ENCODE measurements at places on chromosomes 7 and 10.
A peak's percentile ranks its signal among the peaks of the same experiment; 100 is the strongest.

- peak; percentile 93 for DNase-seq
Measured at GRCh38 chr10:102627736-102628293, 16.5 kb upstream of the TRIM8 start.

DNA sequence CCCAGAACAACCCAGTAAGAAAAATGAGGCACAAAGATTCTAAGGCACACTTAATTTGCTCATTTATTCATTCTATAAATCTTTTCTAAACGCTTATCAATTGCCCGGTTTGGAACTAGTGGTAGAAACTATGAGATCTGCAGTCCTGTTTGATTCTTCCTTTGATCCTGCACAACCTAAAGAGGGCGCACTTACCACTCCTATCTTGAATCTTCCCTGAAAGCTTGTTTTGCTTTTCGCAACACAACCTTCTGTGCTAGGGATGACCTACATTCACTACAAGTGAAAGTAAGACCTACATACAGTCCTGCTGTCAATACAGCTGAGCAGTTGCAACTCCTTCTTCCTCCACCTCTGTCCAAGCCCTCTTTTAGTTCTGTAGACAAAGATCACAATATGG is 12.6 kb upstream of the ARL4A start:
- peak; percentile 45 for DNase-seq

DNA sequence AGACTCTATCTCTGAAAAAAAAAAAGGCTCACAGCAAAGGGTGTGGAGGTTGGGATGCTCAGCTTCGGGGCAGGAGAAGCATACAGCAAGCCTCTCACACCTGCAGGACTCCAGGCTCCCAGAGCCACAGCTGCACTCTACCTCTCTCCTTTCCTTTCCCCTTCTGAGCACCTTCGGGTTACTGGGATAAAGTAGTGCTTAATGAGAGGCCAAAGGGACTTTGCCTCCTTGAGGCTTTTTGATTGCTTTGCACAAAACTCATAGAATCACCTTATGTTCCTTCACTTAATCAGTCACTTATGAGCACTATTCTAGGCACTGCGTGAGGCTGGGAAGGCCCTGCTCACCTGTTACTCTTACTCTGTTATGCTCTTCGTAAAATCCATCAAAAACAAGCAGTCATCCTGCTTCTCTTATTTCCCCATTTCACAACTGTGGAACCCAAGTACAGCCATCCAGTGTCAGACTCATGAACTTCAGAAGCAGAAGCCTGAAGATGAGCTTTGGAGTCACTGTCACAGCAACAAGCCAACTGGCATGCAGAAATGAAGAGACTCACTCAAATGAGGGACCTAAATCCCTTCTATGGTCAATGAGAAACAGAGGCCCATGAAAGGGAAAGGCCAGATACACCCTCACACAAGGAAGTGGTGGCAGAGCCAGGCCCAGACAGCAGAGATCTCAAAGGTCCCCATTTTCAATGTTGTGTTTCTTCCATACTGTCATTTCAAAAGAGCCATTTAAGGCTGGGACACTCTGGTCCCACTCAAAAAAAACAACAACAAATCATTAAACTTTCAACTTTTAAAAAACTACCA is 205.4 kb downstream of the KCNMA1 start:
- DNase-seq = no peak

GRCh38 chr7:115269486-115269885 is 347.6 kb downstream of the MDFIC start:
- no peak for DNase-seq

DNA sequence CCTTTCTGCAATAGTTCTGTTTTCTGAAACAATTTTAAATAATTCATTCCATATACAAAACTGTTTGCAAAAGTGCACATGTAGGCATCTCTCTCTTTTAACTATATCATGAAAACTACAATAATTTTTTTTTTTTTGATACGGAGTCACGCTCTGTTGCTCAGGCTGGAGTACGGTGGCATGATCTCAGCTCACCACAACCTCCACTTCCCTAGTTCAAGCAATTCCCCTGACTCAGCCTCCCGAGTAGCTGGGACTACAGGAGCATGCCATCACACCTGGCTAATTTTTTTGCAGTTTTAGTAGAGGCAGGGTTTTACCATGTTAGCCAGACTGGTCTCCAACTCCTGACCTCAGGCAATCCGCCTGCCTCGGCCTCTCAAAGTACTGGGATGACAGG is 44.0 kb upstream of the SEMA3A start:
- DNase-seq = peak; percentile 84

GRCh38 chr7:88300401-88300945 is 6.2 kb downstream of the STEAP4 start:
- DNase-seq = no peak

DNA sequence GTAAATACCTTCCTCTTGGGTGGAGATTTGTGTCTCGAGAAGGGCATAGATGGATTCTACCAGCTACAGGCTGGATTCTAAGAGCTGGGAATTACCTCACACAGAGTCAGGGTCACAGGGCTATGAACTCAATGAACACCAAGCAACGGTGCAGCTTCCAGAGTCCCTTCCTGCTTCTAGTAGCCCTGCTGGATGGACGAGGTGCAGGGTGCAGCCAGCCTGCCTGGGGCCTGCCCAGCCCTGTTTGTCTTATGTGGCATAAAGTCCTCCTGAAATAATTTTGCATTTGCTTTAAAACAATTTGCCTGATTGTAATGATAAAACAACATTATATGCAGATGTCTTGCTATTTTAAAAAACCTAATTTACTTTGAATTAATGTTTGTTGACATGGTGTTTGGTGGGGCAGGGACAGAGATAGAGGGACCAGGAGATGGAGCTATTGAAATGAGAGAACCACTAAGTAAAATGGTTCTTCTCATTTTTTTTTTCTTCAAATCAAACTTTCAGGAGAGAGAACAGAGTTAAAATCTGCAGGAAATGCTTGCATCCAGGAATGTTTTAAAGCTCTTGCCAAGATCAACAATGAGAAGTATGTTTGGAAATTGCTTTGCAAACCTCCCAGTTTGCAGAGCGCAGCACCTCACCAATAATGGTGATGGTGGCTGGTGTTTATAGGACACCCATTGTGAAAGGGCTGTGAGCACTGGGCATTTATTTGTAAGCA is 305.4 kb upstream of the PODXL start:
- no peak for DNase-seq

- DNase-seq = no peak
Measured at GRCh38 chr7:84479059-84479458, 284.5 kb upstream of the SEMA3A start.

DNA sequence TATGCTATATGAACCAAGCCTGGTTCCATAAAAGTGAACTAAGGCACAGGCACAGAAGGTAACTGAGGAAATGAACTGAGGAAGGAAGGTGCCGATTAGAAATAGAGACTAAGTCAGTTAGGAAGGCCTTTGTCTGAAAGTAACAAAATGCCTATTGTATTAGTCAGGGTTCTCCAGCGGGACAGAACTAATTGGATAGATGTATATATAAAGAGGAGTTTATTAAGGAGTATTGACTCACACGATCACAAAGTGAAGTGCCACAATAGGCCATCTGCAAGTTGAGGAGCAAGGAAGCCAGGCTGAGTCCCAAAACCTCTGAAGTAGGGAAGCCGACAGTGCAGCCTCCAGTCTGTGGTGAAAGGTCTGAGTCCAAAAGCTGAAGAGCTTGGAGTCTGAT is 13.9 kb upstream of the PLXNA4 start:
- peak; percentile 16 for DNase-seq

- peak; percentile 62 for DNase-seq
Measured at GRCh38 chr7:104231054-104232046, 23.5 kb upstream of the ORC5 start.

DNA sequence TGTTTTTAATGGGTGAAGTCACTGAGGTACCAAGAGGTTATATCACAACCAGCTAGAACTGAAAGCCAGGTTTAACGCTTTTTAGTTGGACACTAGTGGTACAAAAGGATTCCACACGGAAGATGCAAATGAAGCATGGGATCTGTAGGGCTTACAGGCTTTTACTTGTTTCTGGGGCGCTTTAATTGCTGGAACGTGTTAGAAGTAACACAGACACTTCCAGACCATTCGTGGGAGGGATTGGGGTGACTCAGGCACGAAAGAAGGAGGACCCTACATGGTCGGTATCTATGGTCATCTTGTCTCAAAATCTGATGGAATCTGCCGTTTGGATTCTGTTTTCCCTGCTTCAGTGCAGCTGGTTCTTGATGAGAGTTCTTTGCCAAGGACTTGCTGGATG is 1.0 kb downstream of the YKT6 start:
- peak; percentile 28 for DNase-seq

DNA sequence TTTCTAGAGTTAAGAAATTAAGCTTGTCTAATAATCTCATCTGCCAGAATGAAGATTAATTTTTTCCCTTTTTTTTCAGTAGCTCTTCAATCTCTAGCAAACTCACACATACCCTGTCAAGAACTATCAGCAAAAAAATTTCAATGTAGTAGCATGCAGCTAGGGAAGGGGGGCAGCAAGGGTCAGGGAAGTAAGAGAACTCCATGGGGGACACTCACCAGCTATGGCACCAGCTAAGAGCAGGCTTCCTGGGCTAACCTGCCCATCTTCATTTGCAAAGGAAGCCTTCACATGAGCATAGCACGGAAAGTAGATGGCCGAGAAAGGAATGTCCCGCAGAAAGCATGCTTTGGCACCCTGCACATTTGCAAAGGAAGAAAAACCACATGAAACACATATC is 190.4 kb downstream of the SLC25A13 start:
- DNase-seq = no peak

DNA sequence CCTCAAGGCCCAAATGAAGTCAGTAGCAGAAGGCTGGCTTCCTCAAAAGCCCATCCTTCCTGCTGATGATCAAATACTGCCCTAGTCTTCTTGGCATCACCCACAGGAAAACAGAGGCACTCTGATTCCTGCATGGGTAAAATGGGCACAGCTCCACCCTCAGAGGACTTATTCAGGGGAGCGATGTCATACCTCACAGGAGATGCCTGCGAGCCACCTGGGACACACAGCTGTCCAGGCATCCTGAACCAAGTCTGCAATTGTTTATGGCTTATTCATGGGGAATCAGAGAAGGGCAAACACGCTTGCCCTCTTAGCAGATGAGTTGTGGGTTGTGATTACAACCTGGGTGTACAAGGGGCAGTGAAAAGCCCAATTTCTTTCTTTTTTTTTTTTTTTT is 22.0 kb upstream of the LMTK2 start:
- DNase-seq = peak; percentile 13

- DNase-seq = no peak
Measured at GRCh38 chr7:28347475-28348318, 64.6 kb upstream of the CREB5 start.

DNA sequence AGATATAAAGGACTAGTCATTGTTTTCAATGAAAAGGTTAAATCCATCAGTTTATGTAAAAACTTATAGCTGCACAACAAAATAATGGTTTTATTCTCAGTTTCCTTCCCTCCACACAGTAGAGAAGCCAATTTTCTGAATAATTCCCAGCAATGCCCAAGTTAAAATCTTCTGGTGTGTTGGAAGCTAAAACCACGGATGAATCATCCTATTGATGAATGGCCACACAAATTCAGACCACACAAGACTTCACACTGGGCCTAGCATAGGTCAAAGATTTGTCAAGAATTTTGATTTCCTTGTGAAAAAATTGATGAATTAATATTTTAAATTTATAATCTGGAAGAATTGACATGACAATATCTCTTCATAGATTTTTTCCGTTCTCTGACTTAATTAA is 617.6 kb downstream of the INHBA start:
- DNase-seq = peak; percentile 73

DNA sequence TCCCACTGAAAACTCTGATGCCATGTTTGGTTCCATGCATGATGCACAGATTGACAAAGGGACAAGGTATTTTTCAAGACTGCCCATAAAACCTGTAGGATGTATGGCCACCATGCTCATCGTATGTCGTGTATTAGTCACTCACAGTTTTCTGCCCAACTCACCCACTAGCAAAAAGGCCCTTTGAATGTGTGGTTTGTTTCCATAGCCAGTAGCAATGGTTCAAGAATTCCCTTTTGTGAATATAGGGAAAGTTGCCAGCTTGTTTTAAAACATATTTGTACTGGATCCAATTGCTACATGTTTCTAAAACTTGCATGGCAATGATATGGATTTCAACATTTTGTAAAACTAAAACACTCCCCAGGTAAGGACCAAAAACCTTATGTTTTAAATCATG is 280.9 kb upstream of the YAE1 start:
- no peak for DNase-seq

DNA sequence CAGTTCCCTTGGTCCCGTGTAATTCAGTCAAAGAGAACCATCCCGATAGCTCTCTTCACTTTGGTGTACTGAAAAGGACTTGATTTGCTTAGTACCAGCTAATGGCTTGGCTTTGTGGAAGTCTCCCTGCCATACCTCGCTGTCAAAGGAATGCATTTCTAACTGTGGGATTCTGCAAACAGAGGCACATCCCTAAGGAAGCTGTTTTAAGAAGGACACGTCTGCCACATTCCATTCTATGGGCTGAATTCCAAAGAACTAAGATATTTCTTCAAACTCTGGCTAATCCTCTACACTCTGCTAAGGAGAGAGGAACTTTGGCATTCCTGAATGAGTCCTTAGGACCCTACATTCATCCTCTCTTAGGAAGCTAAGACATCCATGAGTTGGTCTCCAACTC is 327.9 kb downstream of the SFMBT2 start:
- no peak for DNase-seq

DNA sequence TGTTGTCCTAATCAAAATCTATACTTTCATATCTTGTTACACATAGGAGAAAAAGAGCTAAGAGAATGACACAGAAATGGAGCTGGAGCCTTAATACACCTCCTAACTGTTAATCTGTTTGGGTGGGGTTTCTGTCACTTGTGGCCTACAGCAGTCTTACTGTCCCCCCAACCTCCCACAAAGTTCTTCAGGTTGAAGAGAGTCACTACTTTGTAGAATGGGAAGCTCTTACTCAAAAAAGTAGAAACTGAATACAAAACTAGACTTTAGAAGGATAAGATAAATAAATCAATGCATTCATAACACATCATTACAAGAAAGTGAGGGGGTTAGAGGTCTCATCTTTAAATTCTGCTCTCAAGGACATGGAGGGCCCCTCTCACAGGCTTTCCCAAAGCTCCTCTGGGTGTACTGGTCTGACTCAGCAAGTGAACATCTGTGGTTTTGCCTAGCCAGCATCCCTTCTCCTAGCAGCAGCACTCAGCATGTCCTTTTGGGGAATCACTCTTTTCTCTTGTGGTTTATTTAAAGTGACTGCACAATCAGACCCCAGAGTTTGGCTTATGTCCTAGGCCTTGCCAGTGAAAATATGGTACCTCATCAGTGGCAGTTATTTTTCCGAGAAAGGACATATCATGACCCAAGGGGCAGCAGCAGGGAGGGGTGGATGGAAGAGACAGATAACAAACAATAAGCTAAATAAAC is 2.0 kb upstream of the BLVRA start:
- peak; percentile 56 for DNase-seq

- DNase-seq = no peak
Measured at GRCh38 chr10:52063159-52063558, 250.9 kb upstream of the DKK1 start.

GRCh38 chr10:30581779-30582380 is 47.7 kb downstream of the LYZL2 start:
- peak; percentile 68 for DNase-seq

GRCh38 chr10:106949680-106950478 is 214.6 kb downstream of the SORCS1 start:
- no peak for DNase-seq

GRCh38 chr7:76397409-76398183 is 11.9 kb downstream of the SSC4D start:
- peak; percentile 83 for DNase-seq
